ENCODE measurements at places on chromosomes 1 and 21. TPM values are rescaled to one million over a fixed set of nuclear protein-coding genes. Genes with fewer than 3 reads are reported as not detected.

HUNK gene
- total RNA-seq = 1.4 TPM

TSSK3 gene
- not detected for total RNA-seq

NID1 gene
- total RNA-seq = 8.0 TPM

TEX38 gene
- total RNA-seq = not detected

TNNT2 gene
- not detected for total RNA-seq

ANGPTL1 gene
- total RNA-seq = not detected

INAVA gene
- total RNA-seq = 46.3 TPM

NR5A2 gene
- total RNA-seq = 3.8 TPM

RHD gene
- not detected for total RNA-seq

CD84 gene
- not detected for total RNA-seq

LPGAT1 gene
- total RNA-seq = 29.5 TPM

GBP5 gene
- total RNA-seq = 0.09 TPM

LCE2C gene
- not detected for total RNA-seq

PEF1 gene
- total RNA-seq = 45.3 TPM

PTGFRN gene
- total RNA-seq = 15.0 TPM

GLIS1 gene
- 0.05 TPM for total RNA-seq

SLAMF9 gene
- 0.34 TPM for total RNA-seq

SLC25A34 gene
- total RNA-seq = 0.53 TPM

HPDL gene
- 3.6 TPM for total RNA-seq

GUCA2B gene
- total RNA-seq = not detected

TDRD5 gene
- total RNA-seq = not detected

LDLRAD1 gene
- total RNA-seq = not detected

IGSF21 gene
- not detected for total RNA-seq

TNFRSF9 gene
- 3.2 TPM for total RNA-seq

SPRR2A gene
- not detected for total RNA-seq

RIPK4 gene
- 17.9 TPM for total RNA-seq

LRIG2 gene
- total RNA-seq = 4.0 TPM

KLHL12 gene
- 18.2 TPM for total RNA-seq

CELA2A gene
- total RNA-seq = not detected

NR0B2 gene
- not detected for total RNA-seq

ADAMTS5 gene
- not detected for total RNA-seq

C1orf141 gene
- not detected for total RNA-seq

RGS5 gene
- 0.64 TPM for total RNA-seq
